ENCODE measurements at places on chromosomes 7 and 10. TPM values are rescaled to one million over a fixed set of nuclear protein-coding genes. Genes with fewer than 3 reads are reported as not detected.

PRLHR gene
- total RNA-seq = not detected

GAD2 gene
- total RNA-seq = not detected

CLEC2L gene
- total RNA-seq = not detected

PRSS1 gene
- not detected for total RNA-seq

CDH23 gene
- total RNA-seq = 2.0 TPM

AVL9 gene
- total RNA-seq = 31.5 TPM

TMEM184A gene
- 8.7 TPM for total RNA-seq

OR2A42 gene
- total RNA-seq = not detected

FAM171A1 gene
- 26.2 TPM for total RNA-seq

UPK3B gene
- 17.4 TPM for total RNA-seq

COL1A2 gene
- not detected for total RNA-seq

BAMBI gene
- total RNA-seq = 19.0 TPM

OPN1SW gene
- total RNA-seq = not detected

DPYSL4 gene
- 20.5 TPM for total RNA-seq

PTF1A gene
- total RNA-seq = not detected

VKORC1L1 gene
- total RNA-seq = 28.3 TPM

AHR gene
- total RNA-seq = 15.4 TPM

ZNF679 gene
- not detected for total RNA-seq

TMEM176A gene
- total RNA-seq = 0.15 TPM

SPDYE8 gene
- not detected for total RNA-seq

FAM25G gene
- total RNA-seq = not detected
